HepG2 (cell line): ENCODE measurements at places on chromosomes 5 and 9. TPM values are rescaled to one million over a fixed set of nuclear protein-coding genes. Genes with fewer than 3 reads are reported as not detected.

The TRIM7 gene
- total RNA-seq: not detected in 2 replicates

The ANKRD34B gene
- 0.04 and 0.06 TPM in 2 replicates for total RNA-seq

The CDH9 gene
- total RNA-seq: 0.24 TPM in 1 of 2 replicates, not detected in the other

The PITX1 gene
- total RNA-seq: 13.1 and 20.2 TPM in 2 replicates

The IL5 gene
- not detected in 2 replicates for total RNA-seq

The LCP2 gene
- not detected in 2 replicates for total RNA-seq

The OTP gene
- total RNA-seq: not detected in 2 replicates

The SYK gene
- not detected in 2 replicates for total RNA-seq

DNA sequence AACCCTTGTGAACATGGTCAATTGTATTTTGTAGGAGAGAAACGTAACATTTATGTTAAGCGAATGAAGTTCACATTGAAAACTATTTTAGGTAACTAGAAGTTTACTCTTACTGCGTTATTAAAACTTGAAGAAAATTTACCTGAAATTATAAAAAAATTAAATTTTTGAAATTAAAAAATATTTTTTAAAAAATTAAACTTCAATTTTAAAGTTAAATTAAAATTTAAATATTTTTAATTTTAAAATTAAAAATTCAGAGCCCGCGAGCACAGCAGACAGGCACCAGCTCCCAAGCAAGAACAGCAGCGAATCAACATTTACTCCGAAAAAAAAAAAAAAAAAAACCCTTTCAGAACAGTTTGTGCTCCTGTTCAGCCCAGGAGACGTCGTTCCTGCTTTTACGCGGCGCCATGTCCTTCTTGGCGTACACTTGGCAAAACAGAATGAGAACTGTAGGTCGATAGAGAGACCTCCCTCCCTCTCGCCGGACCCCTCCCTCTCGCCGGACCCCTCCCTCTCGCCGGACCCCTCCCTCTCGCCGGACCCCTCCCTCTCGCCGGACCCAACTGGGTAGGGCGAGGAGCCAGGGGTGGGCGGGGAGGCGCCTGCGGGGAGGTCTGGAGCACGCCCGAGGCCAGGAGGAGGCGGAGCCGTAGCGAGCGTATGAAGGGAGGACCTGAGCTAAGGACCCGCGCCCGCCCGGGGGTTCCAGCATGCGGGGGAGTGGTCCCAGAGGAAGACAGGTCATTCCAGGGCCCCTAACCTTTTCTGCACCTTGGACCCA lies 235.8 kb downstream of the ROR2 start:
- no peak for DNase-seq

- no peak for DNase-seq
Measured at GRCh38 chr9:105143136-105143430, 101.4 kb upstream of the SLC44A1 start.

GRCh38 chr5:174195517-174195916 lies 150.0 kb downstream of the NSG2 start:
- DNase-seq: no peak

DNA sequence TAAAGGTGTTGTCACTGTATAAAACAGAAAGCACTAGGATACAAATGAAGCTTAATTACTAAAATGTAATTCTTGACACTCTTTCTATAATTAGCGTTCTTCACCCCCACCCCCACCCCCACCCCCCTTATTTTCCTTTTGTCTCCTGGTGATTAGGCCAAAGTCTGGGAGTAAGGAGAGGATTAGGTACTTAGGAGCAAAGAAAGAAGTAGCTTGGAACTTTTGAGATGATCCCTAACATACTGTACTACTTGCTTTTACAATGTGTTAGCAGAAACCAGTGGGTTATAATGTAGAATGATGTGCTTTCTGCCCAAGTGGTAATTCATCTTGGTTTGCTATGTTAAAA lies 43.8 kb downstream of the NDFIP1 start:
- DNase-seq: no peak

DNA sequence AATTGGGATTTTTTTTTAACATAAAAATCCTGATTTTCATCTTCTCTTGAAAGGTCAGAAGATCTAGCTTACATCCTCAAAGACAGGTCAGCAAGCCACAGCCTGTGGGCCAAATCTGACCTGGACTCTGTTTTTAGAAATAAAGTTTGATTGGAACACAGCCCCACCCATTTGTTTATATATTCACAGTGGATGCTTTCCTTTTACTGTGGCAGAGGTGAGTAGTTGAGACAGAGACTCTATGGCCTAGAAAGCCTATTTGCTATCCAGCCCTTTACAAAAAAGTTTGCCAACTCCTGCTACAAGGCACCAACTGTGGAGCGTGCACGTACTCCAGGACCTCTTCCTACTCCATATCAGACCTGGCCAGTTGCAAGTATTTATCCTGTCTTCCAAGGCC lies 13.4 kb upstream of the CCNJL start:
- no peak for DNase-seq

- no peak for DNase-seq
Measured at GRCh38 chr9:27528076-27528885, 1.3 kb downstream of the MOB3B start.

- DNase-seq: no peak
Measured at GRCh38 chr5:87229780-87230179, 37.9 kb upstream of the RASA1 start.

- DNase-seq: no peak
Measured at GRCh38 chr5:167592114-167592513, 699.3 kb upstream of the WWC1 start.

DNA sequence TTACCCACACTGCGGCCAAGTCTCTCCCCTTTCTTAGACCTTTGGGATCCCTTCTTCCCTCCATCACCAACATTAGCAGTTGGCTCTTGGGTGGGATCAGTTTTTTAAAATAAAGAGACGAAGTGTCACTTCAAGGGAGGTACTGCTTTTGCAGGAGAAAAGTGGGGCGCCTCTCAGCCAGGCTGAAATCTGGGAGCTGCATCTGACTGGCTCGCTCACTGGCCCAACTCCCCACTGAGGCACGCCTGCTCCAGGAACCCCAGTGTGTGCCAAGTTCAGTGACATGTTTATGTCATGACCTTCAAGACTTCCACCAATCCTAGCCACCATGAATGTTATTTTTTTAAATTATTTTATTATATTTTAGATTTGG lies 130.5 kb downstream of the MVB12B start:
- DNase-seq: no peak

DNA sequence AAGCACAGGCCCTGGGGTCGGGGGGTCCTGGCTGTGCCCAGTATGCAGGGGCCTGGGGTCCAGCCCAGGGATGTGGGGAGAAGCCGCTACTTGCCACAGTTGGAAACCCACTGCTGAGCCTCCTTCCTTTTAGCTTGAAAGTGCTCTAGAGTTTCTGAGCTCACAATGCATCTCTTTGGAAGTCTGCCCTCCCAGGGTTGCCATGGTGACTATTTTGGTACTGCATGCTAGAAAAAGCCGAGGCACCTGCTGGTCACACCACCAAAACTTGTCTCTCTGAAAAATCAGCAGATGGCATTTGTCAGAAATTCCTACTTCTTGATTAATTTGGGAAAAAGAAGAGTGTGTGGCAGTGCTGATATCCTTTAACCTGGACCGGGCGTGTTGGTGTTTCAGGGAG lies 151.8 kb downstream of the SEC61B start:
- DNase-seq: no peak

- DNase-seq: no peak
Measured at GRCh38 chr9:123162360-123162759, 106.0 kb downstream of the STRBP start.

DNA sequence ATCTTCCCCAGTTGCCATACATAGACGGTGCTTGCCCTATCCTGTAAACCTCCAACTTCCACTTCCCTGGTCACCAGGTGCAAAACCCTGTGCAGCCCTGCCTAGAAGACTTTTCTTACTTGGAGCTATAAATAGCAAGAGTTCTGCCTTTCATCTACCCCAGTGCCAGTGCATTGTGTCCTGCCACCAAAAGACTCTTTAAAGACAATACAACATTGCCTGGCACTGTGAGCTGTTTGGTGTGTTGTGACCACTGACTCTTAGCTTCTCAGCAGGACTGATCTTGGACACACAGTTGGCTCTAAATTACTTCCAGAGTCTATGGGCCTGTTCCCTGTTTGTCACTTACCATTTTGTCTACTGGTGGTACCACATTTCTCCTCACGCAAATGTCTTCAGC lies 608.1 kb downstream of the CDH9 start:
- no peak for DNase-seq

DNA sequence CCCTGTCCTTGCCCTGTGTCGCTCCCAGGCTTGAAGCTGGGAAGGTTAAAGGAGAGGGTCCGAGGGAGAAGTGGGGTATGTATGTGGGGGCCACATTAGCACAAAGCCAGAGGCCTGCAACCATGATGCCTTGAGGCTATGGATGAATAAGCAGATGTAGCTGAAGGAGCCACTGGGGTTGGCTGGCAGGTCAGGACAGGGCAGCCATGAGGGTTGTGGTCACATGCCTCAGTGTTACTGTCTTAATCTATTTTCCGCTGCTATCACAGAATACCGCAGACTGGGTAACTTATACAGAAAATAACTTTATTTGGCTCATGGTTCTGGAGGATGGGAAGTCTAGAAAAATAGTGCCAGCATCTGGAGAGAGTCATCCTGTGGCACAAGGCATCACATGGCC lies 9.2 kb upstream of the GRHPR start:
- no peak for DNase-seq

GRCh38 chr9:1261879-1262766 lies 212.0 kb downstream of the DMRT2 start:
- peak; percentile 17 for DNase-seq

- no peak for DNase-seq
Measured at GRCh38 chr5:109942646-109943045, 252.9 kb downstream of the MAN2A1 start.

- DNase-seq: no peak
Measured at GRCh38 chr9:77826621-77827020, 178.5 kb upstream of the GNA14 start.

GRCh38 chr9:132584601-132585560 lies 2.5 kb downstream of the BARHL1 start:
- no peak for DNase-seq

DNA sequence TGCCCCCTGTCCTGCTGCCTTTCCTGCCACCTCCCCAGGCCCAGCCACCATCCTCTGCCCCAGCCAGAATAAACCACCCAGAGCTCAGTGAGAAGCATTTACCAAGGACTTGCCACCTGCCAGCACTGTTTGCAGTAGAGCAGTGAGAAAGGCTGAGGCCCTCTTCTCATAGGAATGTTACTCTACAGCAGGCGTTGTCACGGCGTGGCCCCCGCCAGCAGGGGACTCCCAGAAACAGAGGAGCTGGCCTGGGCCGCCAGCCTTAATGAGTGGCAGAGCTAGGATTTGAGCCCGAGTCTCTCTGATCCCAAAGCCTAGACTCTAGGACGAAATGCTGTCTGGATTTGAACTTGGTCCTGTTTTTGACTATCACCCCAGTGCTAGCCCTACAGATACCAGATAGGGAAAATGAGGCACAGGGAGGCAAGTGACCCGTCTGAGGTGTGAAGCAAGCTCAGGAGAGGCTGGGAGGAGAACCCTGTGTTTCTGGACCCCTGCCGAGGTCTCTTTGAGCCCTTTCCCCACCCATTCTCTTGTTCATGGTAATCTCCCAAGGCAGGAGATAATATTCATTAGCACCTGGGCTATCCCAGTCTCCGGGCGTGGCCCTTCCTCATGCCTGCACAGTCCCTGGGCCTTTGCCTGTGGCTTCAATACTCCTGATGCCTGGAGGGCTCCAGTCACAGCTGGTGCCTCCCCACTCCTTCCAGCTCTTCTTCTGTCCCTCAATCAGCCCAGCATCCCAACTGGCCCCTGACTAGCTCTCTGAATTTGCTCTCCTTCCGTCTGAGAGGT lies 30.7 kb downstream of the HRH2 start:
- no peak for DNase-seq

GRCh38 chr5:78647838-78648358 lies 674 bp downstream of the LHFPL2 start:
- no peak for DNase-seq

- DNase-seq: no peak
Measured at GRCh38 chr5:141822144-141822543, 56.1 kb downstream of the PCDH1 start.

- no peak for DNase-seq
Measured at GRCh38 chr5:40667161-40667663, 12.5 kb upstream of the PTGER4 start.

DNA sequence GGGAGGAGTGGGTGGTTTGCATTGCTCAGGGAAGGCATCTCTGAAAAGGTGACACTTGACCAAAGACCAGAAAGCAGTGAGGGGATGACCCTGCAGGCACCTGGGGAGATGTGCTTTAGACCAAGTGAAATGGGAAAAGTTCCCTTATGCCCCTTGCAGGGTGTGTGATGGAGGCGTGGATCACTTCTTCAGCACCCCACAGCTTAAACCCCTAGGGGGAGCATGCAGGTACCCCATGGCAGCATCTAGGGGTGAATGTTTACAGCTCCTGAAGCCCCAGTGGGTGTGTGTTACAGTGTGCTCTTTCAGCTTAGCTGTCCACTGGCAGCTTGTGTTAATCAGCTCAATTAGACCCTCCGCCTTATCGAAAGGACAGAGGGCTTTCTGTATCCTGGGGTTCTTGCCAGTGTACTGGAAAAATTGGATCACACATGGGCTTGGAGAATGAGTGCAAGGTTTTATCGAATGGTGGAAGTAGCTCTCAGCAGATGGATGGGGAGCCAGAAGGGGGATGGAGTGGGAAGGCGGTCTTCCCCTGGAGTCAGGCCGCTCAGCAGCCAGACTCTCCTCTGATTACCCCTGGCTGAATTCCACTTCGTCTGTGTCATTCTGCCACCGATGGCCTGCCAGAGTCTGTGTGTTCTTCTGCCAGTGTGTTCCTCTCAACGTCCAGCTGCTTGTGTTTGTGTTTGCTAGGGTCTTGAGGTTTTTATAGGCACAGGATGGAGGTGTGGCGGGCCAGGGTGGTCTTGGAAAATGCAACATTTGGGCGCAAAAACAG lies 6.3 kb downstream of the BHMT2 start:
- no peak for DNase-seq

DNA sequence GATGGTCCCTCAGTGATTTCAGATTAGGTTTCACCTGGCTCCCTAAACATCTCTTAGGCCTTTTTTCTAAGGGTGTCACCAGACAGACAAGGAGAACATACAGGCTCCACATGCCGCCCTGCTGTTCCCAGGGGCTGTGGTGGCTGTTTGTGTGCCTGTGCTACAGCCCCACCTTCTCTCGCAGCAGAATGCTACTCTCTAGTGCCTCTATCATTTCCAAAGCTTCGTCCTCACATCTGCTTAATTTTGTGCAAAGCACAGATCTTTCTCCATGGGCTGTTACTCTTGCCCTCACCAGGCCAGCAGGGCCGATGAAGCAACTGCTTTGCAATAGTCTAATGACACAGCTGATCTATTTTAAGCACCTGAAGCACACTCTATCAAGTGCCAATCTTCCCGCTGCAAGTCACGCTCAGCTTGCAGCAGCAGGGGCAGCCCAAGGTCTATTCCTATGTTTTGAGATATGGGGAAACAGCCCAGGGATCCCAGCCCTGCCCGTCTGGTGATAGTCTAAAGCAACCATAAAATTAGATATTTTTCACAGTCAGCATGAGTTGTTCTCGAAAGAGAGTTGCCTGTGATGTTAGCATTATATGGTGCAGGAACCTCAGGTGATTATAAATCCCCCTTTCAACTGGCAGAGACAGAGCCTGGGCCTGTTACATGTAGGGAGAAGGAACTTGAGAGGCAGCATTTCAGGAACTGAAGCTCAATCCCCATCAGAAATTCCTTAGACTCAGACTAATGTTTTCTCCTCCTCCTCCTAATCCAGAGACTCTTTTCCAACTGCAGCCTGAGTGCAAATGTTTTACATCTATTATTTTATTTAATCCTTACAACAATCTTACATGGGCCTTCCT lies 12.7 kb downstream of the ABLIM3 start:
- peak; percentile 50 for DNase-seq
